ENCODE measurements at places on chromosomes 11 and 22.

- no peak for DNase-seq
Measured at GRCh38 chr22:48090332-48090672, 1327.9 kb downstream of the TBC1D22A start.

DNA sequence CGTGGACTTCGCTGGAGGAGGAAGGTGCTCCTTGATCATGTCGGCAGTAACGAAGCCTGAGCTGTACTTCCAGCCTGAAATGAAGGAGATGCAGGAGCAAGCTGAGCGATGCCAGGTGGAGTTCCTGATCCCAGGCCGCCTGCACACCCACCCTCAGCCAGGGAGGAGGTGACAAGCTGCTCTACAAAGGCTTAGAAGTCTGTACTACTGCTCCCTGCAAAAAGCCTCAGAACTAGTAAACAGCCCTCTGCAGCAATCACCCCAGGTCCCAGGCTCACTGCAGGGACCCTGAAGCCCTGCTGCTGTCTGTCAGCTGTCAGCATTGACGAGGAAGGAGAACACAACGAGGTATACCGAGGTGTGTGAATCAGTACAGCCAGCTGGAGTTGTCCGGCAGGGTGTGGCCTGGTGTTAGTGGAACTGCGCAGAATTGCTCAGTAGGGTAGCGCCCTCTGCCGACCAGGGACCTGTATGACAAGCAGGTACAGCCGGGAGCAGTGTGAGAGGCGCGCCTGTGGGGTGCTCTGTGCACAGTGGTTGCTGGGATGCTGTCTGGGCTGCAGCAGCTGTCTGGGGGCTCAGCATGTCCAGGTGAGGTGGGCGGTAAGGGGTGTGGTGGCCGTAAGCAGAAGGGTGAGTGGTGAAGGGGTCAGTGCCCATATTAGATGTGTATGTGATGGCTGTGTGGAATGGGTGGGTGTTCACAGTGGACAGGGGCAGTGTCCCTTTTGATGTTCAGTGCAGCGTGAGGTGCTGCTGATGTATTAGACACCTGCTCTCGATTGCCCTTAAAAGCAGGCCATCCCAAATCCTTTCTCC lies 7.6 kb downstream of the CYB5R2 start:
- peak; percentile 59 for DNase-seq

GRCh38 chr22:23033116-23033905 lies 37.0 kb upstream of the GNAZ start:
- no peak for DNase-seq

GRCh38 chr22:39087881-39088684 lies 9.0 kb upstream of the APOBEC3H start:
- no peak for DNase-seq

GRCh38 chr11:20015529-20016427 lies 144.5 kb downstream of the DBX1 start:
- DNase-seq: no peak

DNA sequence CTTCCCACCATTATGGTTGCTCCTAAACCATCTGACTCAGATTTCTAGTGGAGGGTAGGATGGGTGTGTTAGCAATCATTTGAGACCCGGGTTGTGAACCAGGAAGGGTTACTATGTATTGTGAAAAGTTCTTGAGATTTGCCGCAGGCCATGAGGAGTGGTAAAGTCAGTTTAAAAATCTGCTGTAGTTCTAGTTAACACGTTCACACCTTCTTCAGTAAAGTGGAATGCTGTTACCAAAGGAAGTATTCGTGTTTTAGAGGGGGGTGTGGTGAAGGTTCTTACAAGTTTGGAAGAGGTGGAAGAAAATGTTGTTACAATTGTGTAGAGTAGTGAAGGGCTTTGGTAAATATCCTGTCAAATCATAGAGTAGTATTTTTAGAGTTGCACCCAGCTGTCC lies 2.6 kb downstream of the MTMR3 start:
- DNase-seq: no peak

DNA sequence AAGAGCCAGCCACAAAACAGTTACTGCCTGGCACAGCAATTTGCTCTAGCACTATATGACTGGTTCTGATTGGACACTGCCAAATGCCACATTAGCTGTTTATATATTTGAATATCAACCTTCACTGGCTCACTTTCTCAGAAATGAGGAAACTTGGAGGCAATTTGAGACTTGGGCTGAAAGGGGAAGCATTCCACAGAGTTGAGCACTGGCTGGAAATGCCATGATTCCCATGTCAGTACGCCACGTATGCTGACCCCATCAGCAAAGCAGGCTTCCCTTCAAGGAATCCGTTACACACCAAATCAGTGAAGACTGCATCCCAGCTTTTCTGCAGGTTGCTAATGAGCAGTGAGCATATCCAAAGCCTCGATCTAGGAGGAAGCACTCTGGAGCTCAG lies 34.7 kb downstream of the GALNT18 start:
- DNase-seq: peak; percentile 9

DNA sequence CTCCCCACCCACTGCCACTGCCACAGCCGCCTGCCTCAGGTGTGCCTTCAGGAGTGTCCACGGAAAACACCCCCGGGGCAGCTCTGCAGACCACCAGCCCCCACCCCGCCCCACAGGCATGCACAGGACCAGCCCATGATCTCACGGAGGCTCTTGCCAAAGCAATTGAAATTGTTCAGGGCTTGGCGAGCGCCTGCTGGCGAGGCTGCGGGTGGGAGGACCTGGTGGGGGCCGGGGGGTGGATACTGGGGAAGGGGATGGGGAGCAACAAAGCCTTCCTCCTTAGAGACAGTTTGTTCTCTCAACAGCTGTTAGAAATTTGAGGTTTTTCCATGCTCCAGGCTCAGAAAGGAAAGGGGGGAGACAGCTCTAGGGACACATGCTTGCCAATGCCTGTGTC lies 274.7 kb downstream of the MN1 start:
- DNase-seq: no peak

DNA sequence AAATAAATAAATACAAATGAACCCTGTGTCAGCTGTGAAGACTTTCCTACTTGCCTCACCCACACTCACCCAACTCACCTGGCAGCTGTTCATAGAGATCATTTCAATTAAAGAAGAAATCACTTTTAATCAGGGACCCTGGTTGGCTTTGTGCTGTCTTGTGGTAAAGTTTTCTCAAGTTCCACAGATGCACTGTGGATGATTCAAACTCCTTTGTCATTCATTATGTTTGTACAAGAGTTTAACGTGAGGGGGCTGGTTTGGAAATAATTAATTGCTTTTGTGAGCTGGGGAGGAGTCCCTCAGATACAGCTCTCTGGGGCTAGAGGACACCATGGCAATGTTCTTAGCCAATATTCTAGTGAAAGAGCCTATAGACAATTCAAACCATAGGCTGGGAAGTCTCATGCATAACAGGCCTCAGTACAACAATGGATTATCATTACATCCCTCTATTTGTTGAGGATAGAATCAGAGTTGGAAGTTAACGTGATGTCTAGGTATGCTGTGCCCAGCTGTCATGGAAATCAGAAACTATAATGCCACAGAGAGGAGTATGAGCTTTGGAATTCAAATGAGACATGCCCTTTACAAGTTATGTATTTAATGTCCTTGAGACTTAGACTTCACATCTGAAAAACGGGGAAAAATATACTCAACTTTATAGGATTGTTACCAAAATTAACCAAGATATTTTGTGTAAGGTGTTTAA lies 698.5 kb downstream of the KCNA4 start:
- peak; percentile 92 for DNase-seq

- peak; percentile 6 for DNase-seq
Measured at GRCh38 chr11:98300719-98301118, 720.0 kb upstream of the CNTN5 start.

DNA sequence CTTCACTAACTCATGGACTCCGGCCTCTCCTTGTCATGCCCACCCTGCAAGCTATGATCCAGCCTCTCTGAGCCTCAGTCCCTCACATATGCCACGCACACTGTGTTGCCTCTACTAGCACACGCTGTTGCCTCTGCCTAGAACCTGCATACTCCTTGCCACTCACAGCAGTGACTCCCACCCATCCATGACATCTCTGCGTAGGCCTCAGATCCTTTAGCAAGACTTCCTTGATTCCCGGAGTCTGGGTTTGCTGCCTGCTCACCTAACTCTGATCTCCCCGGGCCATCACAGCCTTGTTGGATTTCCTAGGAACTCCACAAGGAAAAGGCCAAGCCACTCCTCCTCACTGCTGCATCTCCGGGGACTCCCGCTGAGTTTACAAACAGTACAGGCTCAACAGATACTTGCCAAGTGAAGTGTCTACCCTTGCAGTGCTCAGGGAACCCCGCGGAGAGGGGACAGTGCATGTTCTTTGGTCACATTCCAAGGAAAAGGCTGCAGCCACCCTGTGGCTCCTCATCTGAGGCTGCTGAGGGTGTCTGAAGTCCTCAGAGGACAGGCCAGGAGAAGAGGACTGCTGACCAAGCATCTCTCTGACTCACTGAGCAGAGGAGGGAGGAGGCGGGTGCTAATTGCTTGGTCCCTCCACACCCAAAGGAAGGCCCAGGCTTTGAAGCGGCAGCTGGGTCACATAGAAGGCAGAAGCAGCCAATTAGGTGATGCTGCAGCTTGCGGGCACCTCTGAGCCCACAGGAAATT lies 42.4 kb upstream of the NAV2 start:
- peak; percentile 98 for DNase-seq

GRCh38 chr22:46065691-46066454 lies 84.5 kb upstream of the PPARA start:
- no peak for DNase-seq

- DNase-seq: peak; percentile 99
Measured at GRCh38 chr11:113553235-113553634, 78.0 kb upstream of the DRD2 start.

- no peak for DNase-seq
Measured at GRCh38 chr11:87368151-87368550, 330.4 kb downstream of the TMEM135 start.

- DNase-seq: no peak
Measured at GRCh38 chr22:38204784-38205183, 3.0 kb downstream of the MAFF start.

- DNase-seq: no peak
Measured at GRCh38 chr11:127224276-127224675, 223.7 kb upstream of the KIRREL3 start.

GRCh38 chr11:102911758-102912481 lies 37.1 kb upstream of the MMP12 start:
- DNase-seq: no peak

DNA sequence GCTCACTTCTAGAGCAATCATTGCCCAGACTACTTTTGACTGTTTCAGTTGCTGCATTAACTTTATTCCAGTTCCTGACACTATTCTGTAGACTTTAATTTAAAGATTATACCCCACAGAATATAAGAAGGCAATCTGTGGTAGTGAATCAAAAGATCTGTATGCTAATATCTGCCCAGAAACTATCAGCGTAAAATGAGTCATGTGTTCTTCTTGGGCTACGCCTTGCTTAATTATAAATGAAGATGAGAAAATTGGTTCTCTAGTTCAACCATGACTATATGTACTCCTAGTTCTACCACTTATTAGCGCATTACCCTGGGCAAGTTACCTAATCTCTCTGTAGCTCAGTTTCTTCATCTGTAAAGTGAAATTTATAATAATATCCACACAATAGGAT lies 128.5 kb downstream of the CWF19L2 start:
- no peak for DNase-seq

GRCh38 chr11:12552692-12553091 lies 121.5 kb upstream of the TEAD1 start:
- peak; percentile 65 for DNase-seq

- no peak for DNase-seq
Measured at GRCh38 chr11:133897331-133897650, 52.0 kb upstream of the SPATA19 start.

- DNase-seq: no peak
Measured at GRCh38 chr11:129192150-129192549, at the start of gene ARHGAP32. TSS of gene ARHGAP32 (minus strand) at chr11:129192325. CDS start at chr11:129192198, 127 bp downstream.

DNA sequence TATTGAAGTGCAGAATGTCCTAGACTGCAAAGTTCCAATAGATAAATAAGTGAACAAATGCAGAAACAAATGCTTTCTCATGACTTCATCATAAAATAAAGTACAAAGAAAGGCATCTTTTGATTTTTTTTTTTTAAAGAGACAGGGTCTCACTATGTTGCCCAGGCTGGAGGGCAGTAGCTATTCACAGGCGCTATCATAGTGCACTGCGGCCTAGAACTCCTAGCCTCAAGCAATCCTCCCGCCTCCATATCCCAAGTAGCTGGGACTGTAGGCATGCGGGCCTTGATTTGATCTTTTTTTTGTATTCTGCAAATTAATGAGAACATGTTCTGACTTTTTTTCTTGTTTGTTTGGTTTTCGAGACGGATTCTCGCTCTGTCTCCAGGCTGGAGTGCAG lies 2.4 kb downstream of the ARCN1 start:
- DNase-seq: no peak

DNA sequence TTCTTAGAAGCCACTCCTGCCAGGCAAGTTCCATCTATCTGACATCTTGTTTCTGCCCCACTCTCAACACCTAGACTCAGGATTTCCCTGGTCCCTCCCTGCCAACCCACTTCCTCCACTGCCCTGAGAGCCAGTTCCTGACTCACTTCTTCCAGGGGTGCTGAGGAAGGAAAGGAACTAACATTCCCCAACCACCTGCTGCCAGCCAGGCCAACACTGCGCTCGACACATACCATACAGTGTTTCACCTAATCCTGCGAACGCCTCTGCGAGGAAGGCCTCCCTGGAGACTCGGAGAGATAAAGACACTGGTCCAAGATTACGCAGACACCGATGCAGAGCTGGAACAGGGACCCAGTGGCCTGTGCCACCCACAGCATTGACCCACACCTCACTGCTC lies 40.2 kb downstream of the MICAL3 start:
- no peak for DNase-seq

DNA sequence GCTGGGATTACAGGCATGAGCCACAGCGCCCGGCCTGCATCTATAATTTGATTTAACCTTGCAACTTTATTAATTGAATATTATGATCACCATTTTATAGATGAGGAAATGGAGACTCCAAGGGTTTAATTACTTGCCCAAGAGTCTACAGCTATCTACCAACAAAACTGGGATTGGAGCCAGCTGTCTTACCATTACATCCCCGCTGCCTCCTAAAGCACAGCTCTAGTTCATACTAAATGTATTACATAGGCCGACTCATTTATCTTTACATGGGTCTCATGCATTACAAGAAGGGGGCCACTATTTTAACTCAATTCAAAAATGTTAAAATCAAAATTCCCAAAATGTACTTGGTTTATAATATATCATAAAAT lies 14.1 kb upstream of the TMA7B start:
- DNase-seq: no peak

DNA sequence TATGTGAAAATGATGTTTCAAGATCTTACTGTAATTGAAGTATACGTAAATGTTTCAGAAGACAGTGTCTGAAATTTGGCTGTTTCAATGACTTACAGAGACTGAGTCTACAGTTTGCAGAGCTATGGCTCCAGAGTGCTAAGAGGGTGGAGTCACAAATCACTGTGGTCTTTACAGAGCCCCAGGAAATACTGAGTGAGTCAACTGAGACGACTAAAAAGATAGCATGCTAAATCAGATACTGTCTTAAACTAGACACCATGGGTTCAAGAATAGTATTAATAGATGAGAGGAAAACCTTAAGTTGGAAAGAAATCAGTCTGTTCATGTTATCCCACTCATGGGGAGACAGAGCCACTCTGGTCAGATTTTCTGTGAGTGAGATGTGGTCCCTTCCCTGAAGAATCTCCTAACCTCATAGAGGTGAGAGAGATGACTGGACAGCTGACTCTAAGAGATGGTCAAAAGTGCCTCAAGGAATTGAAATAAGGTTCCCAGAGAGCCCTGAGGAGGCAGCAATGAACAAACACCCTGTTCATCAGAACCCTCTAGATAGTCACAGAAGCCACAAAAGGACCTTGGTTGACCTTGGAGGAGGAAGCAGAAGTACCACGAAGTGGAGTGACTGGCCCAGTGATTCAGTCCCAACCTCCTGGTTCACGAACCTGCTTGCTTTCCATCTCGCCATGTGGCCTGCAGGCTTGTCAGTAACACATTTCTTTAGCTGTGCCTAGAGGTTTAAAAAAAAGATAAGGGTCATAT lies 30.2 kb downstream of the C11orf91 start:
- DNase-seq: peak; percentile 82

All from fibroblast of skin of back (primary cell).